ENCODE measurements at places on chromosomes 2 and 18. TPM values are rescaled to one million over a fixed set of nuclear protein-coding genes. Genes with fewer than 3 reads are reported as not detected.

The CELF4 gene
- 1.6 TPM for polyA plus RNA-seq

The LYPD1 gene
- polyA plus RNA-seq = 78.6 TPM

The TFPI gene
- polyA plus RNA-seq = 52.7 TPM

The SOX11 gene
- 20.1 TPM for polyA plus RNA-seq

The NT5DC4 gene
- 1.2 TPM for polyA plus RNA-seq

The GATA6 gene
- 8.4 TPM for polyA plus RNA-seq

The TRABD2A gene
- 0.52 TPM for polyA plus RNA-seq

The ALK gene
- 0.30 TPM for polyA plus RNA-seq

The GPC1 gene
- 43.3 TPM for polyA plus RNA-seq

The LIPT1 gene
- 11.9 TPM for polyA plus RNA-seq

The GAL3ST2 gene
- polyA plus RNA-seq = 0.16 TPM

The TEKT4 gene
- 0.32 TPM for polyA plus RNA-seq

The RAB17 gene
- polyA plus RNA-seq = 15.1 TPM

The PLEKHB2 gene
- polyA plus RNA-seq = 76.8 TPM

The MAPRE2 gene
- 37.9 TPM for polyA plus RNA-seq

The CTAGE1 gene
- polyA plus RNA-seq = 0.05 TPM

The DPP4 gene
- 106 TPM for polyA plus RNA-seq

The ERMN gene
- polyA plus RNA-seq = 0.44 TPM

The FAP gene
- polyA plus RNA-seq = 10.9 TPM

The TM4SF20 gene
- polyA plus RNA-seq = 0.21 TPM

The DIPK1C gene
- 0.18 TPM for polyA plus RNA-seq

The POMC gene
- polyA plus RNA-seq = 5.6 TPM

The MERTK gene
- polyA plus RNA-seq = 5.4 TPM

The RNPEPL1 gene
- 16.7 TPM for polyA plus RNA-seq

The APLF gene
- 3.4 TPM for polyA plus RNA-seq

The ACADL gene
- polyA plus RNA-seq = 24.0 TPM

The ZSWIM2 gene
- not detected for polyA plus RNA-seq

The SLC1A4 gene
- 5.6 TPM for polyA plus RNA-seq

The VPS54 gene
- polyA plus RNA-seq = 48.8 TPM

The RND3 gene
- 47.3 TPM for polyA plus RNA-seq

The FOXI3 gene
- polyA plus RNA-seq = 0.14 TPM

The POTEJ gene
- polyA plus RNA-seq = 0.12 TPM

The HOXD10 gene
- 127 TPM for polyA plus RNA-seq

The FOXD4L1 gene
- polyA plus RNA-seq = 0.11 TPM

The G6PC2 gene
- not detected for polyA plus RNA-seq

The CXCR1 gene
- polyA plus RNA-seq = not detected

The TMEM169 gene
- 3.4 TPM for polyA plus RNA-seq

The COPS7B gene
- polyA plus RNA-seq = 55.3 TPM

The UNC80 gene
- polyA plus RNA-seq = 2.1 TPM

The CD8B2 gene
- 0.31 TPM for polyA plus RNA-seq

The C2orf80 gene
- polyA plus RNA-seq = 0.58 TPM

The EIF2B4 gene
- polyA plus RNA-seq = 37.5 TPM

The ITM2C gene
- 928 TPM for polyA plus RNA-seq

The SERPINB12 gene
- polyA plus RNA-seq = not detected

The HDAC4 gene
- polyA plus RNA-seq = 12.9 TPM

The TCF7L1 gene
- 59.3 TPM for polyA plus RNA-seq

The C2orf92 gene
- 8.4 TPM for polyA plus RNA-seq

The KRTCAP3 gene
- 7.6 TPM for polyA plus RNA-seq

The DUSP28 gene
- 5.2 TPM for polyA plus RNA-seq

The CD8A gene
- polyA plus RNA-seq = 0.44 TPM

The DPP10 gene
- polyA plus RNA-seq = 24.1 TPM

The UGT1A5 gene
- polyA plus RNA-seq = not detected

The HTR2B gene
- polyA plus RNA-seq = 29.8 TPM

The RIT2 gene
- 0.20 TPM for polyA plus RNA-seq

The SCN2A gene
- polyA plus RNA-seq = 2.1 TPM

The LIMS4 gene
- 1.2 TPM for polyA plus RNA-seq

The LGALSL gene
- 44.5 TPM for polyA plus RNA-seq

The LCT gene
- 0.03 TPM for polyA plus RNA-seq

Measured in left renal pelvis (tissue), 4 donors.